ENCODE measurements at places on chromosomes 7 and 10. TPM values are rescaled to one million over a fixed set of nuclear protein-coding genes. Genes with fewer than 3 reads are reported as not detected.

The DOCK4 gene
- total RNA-seq, result 46.5 TPM

GRCh38 chr7:47304727-47305719 is 276.9 kb downstream of the TNS3 start:
- no peak for DNase-seq

GRCh38 chr10:61472090-61472674 is 19.0 kb upstream of the TMEM26 start:
- no peak for DNase-seq

- DNase-seq, result no peak
Observed at GRCh38 chr10:108689891-108690290, 1233.4 kb downstream of the XPNPEP1 start.
